ENCODE measurements at places on chromosomes 13 and 19. TPM values are rescaled to one million over a fixed set of nuclear protein-coding genes. Genes with fewer than 3 reads are reported as not detected.

Gene AP1M2
- not detected for total RNA-seq

Gene EHD2
- total RNA-seq: 0.09 TPM

Gene SLC5A5
- 0.43 TPM for total RNA-seq

Gene ZNF813
- total RNA-seq: 5.0 TPM

DNA sequence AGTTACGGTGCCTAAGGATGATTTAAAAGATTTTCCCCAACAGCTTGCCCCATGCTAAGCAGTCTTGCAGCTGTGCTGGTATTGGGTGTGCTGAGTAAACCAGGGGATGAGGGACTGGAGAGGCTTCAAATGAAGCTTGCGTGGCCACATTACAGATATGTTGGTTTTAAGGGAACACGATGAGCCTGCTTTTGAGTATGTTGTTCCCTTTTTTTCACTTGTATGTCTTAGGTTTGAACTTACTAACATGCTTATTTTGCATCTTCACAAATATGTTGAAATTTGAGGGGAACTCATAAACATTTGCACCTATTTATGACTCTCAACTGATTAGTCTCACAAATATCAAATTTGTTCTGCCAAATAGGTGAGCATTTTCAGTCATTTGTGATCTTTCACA is 2.0 kb upstream of the IL17D start:
- H3K4me3 ChIP-seq: no peak overlapping the region
- peaks cover 14% of the 10 kb centered on the region for H3K4me1 ChIP-seq
- DNase-seq: no peak
- H3K36me3 ChIP-seq: no peaks in the 10 kb centered on the region

Gene MBD3L3
- not detected for total RNA-seq

- no peak overlapping the region for H3K27ac ChIP-seq
- H3K4me1 ChIP-seq: no peaks in the 10 kb centered on the region
- no peak for DNase-seq
- no peaks in the 10 kb centered on the region for H3K36me3 ChIP-seq
Observed at GRCh38 chr13:85148009-85148408, 651.2 kb downstream of the SLITRK6 start.

DNA sequence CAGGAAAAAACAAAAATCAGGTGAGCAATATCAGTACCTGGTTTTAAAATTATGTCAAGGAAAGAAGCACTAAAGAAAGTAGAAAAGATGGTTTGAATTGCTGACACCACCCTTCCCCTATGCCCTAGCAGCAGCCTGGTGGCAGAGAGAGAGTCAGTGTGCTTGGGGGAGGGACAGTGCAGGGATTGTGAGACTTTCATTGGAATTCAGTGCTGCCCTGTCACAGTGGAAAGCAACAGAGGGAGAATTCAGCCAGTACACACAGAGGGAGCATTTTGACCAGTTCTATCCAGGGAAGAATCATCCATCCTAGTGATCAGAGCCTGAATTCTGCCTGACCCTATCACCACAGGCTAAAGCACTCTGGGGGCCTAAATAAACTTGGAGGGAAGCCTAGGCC is 222.4 kb upstream of the PCDH17 start:
- no peak overlapping the region for H3K27ac ChIP-seq
- no peaks in the 10 kb centered on the region for H3K4me1 ChIP-seq
- no peaks in the 10 kb centered on the region for H3K27me3 ChIP-seq
- H3K36me3 ChIP-seq: no peaks in the 10 kb centered on the region
- no peak for DNase-seq

DNA sequence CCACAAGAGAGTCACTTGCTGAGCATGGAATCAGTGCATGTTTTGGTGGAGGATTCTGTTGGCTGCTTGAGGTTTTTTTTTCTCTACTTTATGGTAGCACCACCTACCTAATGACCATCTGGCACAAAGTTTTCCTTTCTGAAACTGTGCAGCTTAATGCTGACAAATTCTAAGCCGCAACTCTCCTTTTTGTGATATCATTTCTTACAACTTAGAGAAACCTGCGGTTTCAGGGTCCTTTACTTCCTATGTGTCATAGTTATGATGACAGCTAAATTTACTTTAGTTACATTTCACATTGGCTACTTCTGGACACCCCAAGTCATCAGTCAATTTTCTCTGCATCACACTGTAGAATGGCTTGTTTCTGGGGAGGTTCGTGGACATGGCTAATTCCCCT is 115.4 kb upstream of the TMTC4 start:
- no peak overlapping the region for H3K4me3 ChIP-seq
- no peaks in the 10 kb centered on the region for H3K4me1 ChIP-seq
- no peak overlapping the region for H3K27ac ChIP-seq
- H3K27me3 ChIP-seq: no peaks in the 10 kb centered on the region
- no peaks in the 10 kb centered on the region for H3K36me3 ChIP-seq
- DNase-seq: no peak

GRCh38 chr13:34469196-34469986 is 472.7 kb upstream of the NBEA start:
- H3K27me3 ChIP-seq: no peaks in the 10 kb centered on the region
- H3K4me3 ChIP-seq: no peak overlapping the region
- no peaks in the 10 kb centered on the region for H3K4me1 ChIP-seq

GRCh38 chr13:52112591-52112990 is 16.3 kb downstream of the NEK5 start:
- no peak overlapping the region for H3K27ac ChIP-seq
- H3K4me1 ChIP-seq: no peaks in the 10 kb centered on the region
- no peak for DNase-seq
- no peak overlapping the region for H3K4me3 ChIP-seq
- no peaks in the 10 kb centered on the region for H3K36me3 ChIP-seq
- H3K27me3 ChIP-seq: peaks cover 5% of the 10 kb centered on the region

DNA sequence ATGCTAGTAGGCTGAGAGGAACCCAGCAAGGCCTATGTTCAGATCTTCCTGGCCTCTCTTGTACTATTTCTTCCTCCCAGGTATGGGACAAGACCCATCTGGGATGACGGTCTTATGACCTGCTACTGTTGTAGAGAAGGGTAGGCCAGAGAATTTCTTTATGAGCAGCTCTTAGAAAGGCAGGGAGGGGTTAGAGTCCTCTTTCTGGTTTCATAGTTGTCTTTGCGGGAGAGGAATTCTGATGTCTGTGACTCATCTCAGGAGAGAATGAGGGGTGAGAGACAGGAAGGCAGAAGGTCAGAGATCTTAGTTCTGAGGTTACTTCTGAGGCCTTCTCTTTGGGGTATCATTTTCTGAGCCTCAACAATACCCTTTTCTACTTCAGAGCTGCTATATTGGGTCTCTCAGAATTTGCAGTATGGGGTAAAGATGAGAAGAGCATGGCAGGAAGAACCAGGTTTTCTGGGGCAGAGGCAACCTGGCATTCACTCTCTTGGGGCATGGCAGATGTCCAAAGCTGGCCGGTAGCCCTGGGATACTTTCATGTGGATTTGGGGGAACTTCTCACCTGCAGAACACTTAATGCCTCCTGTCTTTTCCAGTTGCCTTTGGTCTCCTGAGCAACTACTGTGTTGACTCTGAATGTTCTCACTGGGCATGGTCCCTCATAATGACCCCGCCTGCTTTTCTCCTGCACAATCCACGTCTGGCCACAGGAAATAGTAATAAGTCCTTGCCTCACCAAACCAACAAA is 154.4 kb downstream of the GGACT start:
- H3K27me3 ChIP-seq: no peaks in the 10 kb centered on the region
- no peaks in the 10 kb centered on the region for H3K4me1 ChIP-seq
- no peak overlapping the region for H3K27ac ChIP-seq
- DNase-seq: no peak

DNA sequence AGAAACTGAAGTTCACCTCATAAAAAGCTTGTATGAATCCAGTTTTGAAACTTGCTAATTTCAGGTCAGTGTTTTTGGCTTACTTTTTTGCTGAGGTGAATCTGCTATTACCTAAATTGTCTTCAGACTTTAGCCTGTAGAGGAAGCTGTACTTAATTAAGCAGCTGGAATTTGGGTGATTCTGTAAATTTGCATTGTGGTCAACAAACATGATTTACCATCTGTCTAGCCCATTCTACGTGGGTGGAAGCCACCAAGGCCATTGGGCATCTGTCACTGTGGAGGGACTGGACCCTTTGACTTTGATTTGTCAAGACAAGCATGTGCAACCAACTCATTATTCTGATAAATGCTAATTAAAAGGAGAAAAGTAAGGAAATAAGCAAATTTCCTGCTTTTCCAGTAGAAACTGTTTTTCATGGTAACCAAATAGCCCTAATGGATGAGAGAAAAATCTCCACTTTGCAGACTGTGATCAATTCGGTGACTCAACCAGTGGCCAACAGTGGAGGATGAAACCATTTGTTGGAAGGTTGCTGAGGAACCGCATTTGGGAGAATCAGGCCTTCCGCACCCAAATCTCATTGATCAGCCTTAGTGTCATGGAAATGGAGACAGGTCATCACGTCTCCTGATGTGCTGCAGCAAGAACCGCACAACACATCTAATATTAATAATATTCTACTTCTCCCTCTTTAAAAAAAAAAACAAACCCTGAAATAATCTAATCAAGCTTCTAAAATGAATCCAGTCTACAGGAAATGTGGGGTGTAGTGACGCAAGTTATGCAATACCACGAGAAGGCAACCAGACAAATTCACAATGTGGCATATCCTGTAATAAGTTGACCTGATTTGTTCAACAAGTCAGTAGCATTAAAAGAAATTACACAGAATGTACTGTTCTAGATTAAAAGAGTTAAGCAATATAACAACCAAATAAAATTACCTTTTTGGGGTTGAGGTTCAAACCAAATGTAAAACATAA is 54.3 kb downstream of the GARRE1 start:
- H3K4me1 ChIP-seq: peaks cover 18% of the 10 kb centered on the region
- H3K27me3 ChIP-seq: no peaks in the 10 kb centered on the region
- H3K36me3 ChIP-seq: peaks cover 4% of the 10 kb centered on the region
- DNase-seq: peak; percentile 80
- H3K4me3 ChIP-seq: no peak overlapping the region

DNA sequence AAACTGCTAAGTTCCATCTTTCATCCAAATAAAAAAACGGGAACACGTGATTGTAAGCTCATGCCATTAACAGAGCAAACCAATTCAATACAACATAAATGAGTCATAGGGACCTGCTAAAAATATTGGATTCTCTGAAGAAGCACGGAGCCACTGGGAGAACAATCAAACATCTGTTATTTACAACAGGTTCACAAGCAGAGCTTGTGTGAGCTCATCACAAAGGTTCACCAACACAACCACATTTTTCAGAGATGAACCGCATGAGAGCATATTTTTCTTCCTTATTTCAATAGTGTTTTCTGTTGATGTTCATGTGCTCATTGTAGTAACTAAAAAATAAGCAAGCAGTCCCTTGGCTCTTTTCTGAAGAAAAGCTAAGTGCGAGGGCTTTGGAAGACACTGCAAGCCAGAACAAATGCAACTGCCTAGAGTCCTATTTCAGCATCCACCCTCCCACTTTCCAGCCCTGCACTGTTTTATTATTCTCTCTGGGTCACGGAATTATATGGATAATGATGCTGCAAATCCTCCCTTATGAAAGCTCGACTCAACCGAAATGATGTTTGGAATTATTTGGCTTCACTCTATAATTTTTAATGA is 545.8 kb downstream of the LIG4 start:
- no peak overlapping the region for H3K27ac ChIP-seq
- H3K4me1 ChIP-seq: no peaks in the 10 kb centered on the region
- no peaks in the 10 kb centered on the region for H3K36me3 ChIP-seq
- H3K4me3 ChIP-seq: no peak overlapping the region
- H3K27me3 ChIP-seq: no peaks in the 10 kb centered on the region
- no peak for DNase-seq

DNA sequence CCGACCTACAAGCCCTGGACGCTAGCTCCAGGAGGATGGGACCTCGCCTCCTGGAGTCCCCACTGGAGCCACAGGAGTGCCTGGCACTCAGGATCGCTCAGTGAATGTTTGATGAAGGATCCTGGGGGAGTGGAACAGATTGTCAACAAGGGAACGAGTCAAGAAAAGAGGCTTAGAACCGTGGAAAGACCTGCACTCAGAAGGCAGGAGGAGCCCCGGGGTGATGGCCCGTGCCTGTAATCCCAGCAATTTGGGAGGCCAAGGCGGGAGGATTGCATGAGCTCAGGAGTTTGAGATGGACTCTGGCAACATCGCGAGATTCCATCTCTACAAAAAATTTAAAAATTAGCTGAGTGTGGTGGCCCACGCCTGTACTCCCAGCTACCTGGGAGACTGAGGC is 38.9 kb downstream of the ATP12A start:
- no peaks in the 10 kb centered on the region for H3K4me1 ChIP-seq
- H3K4me3 ChIP-seq: no peak overlapping the region
- DNase-seq: no peak
- H3K36me3 ChIP-seq: no peaks in the 10 kb centered on the region
- H3K27ac ChIP-seq: no peak overlapping the region
- H3K27me3 ChIP-seq: no peaks in the 10 kb centered on the region

DNA sequence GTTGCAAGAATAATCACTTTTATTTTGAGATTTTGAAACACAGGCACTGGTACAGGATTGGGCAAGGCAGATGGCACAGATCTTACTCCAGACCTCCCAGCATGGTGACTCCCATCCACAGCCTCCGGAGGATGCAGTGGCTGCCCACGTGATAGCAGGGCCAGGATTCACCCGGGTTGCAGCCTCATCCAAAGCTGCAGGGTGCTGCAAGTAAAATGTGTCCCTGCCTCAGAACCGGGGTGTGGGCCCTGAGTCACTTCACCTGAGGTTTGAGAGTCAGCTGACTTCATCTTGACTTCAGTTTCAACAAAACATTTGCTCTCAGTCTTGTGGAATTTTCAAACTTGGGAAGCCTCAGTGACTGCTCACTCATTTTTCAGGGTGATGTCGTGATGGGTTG is 201.9 kb downstream of the FGF9 start:
- no peaks in the 10 kb centered on the region for H3K27me3 ChIP-seq
- no peak overlapping the region for H3K4me3 ChIP-seq
- no peaks in the 10 kb centered on the region for H3K4me1 ChIP-seq
- no peak overlapping the region for H3K27ac ChIP-seq
- no peaks in the 10 kb centered on the region for H3K36me3 ChIP-seq

DNA sequence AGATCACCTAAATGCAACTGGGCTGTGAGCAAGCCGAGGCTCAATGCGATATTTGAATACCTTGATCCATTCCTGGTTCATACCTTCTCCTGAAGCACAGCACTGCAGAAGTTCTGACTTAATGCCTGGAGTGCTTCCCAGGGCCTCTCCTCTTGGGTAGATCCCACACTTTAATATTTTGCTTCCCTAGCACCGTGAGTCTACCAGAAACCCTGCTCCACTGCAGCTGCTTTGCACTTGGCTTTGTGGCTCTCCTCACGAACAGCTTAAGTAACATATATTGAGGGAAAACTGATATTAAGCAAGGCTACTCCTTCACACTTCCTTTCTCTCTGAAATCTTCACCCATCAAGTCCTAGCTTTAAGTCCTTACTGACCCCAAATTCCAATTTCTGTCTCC is 51.6 kb upstream of the C13orf42 start:
- no peaks in the 10 kb centered on the region for H3K4me1 ChIP-seq
- no peak overlapping the region for H3K27ac ChIP-seq
- no peak for DNase-seq
- no peaks in the 10 kb centered on the region for H3K27me3 ChIP-seq

Gene CPB2
- not detected for total RNA-seq

- H3K4me3 ChIP-seq: no peak overlapping the region
- H3K27ac ChIP-seq: no peak overlapping the region
- no peaks in the 10 kb centered on the region for H3K27me3 ChIP-seq
- H3K4me1 ChIP-seq: no peaks in the 10 kb centered on the region
- no peaks in the 10 kb centered on the region for H3K36me3 ChIP-seq
Observed at GRCh38 chr13:57925250-57925649, 293.7 kb downstream of the PCDH17 start.

Gene SLC6A16
- total RNA-seq: 7.2 TPM

GRCh38 chr19:30780456-30780855 is 408.3 kb downstream of the ZNF536 start:
- no peaks in the 10 kb centered on the region for H3K27me3 ChIP-seq
- H3K4me3 ChIP-seq: no peak overlapping the region
- no peak for DNase-seq
- H3K36me3 ChIP-seq: no peaks in the 10 kb centered on the region

- no peak overlapping the region for H3K27ac ChIP-seq
- no peak overlapping the region for H3K4me3 ChIP-seq
- H3K4me1 ChIP-seq: peaks cover 5% of the 10 kb centered on the region
- no peak for DNase-seq
Observed at GRCh38 chr13:110780422-110780821, 66.9 kb downstream of the ING1 start.

Data from natural killer cell (primary cell).